Thyroid gland (tissue), 4 donors: ENCODE measurements at places on chromosomes 13 and 19.

GRCh38 chr19:22607653-22608430 lies 26.3 kb upstream of the ZNF492 start:
- no peaks in the 10 kb centered on the region for H3K27me3 ChIP-seq
- no peak overlapping the region for H3K4me3 ChIP-seq
- no peaks in the 10 kb centered on the region for H3K36me3 ChIP-seq
- no peak overlapping the region for H3K27ac ChIP-seq

- H3K27me3 ChIP-seq = no peaks in the 10 kb centered on the region
- no peak for DNase-seq
- H3K4me1 ChIP-seq = no peaks in the 10 kb centered on the region
- H3K27ac ChIP-seq = no peak overlapping the region
- no peaks in the 10 kb centered on the region for H3K36me3 ChIP-seq
Measured at GRCh38 chr13:45711951-45712350, 9.8 kb downstream of the CBY2 start.

DNA sequence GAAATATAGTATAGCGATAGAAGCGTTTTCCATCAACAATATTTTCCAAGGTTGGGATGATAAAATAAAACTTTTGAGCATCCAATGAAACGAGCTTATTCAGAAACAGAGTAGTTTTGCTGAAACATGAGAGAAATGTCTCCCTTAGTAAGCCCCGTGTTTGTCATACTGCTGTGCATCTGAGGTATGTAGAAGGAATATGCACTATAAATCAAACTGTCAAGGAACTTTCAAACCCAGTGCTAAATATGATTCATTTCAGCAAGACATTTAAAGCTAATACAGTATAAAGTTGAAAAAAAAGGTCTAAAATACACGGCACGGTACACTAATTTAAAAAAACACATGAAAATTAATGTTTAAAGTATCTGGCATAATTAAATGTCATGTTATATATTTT lies 546.2 kb downstream of the SLITRK5 start:
- no peaks in the 10 kb centered on the region for H3K27me3 ChIP-seq
- DNase-seq = no peak
- H3K27ac ChIP-seq = no peak overlapping the region
- H3K4me3 ChIP-seq = no peak overlapping the region
- H3K4me1 ChIP-seq = no peaks in the 10 kb centered on the region

DNA sequence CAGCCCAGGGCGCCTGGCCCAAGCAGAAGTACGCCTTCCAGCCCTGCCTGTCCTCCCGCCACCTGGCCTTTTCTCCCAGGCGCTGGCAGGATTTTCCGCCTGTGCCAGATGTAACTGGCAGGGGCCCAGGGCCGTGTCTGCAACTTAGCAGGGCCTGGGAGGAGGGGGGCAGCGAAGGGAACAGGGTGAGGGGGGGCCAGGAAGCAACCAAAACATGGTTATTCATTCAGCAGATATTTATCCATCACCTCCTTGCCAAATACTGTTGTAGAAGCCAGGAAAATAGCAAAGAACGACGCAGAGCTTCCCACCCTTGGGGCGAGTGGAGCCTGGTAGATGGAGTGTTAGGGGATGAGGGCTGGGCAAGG lies 5.6 kb downstream of the TLE6 start:
- peak; percentile 96 for DNase-seq
- H3K4me1 ChIP-seq = peaks cover 36% of the 10 kb centered on the region
- no peaks in the 10 kb centered on the region for H3K36me3 ChIP-seq
- H3K4me3 ChIP-seq = no peak overlapping the region
- H3K27me3 ChIP-seq = no peaks in the 10 kb centered on the region
- H3K27ac ChIP-seq = peak overlapping the region; percentile 86

DNA sequence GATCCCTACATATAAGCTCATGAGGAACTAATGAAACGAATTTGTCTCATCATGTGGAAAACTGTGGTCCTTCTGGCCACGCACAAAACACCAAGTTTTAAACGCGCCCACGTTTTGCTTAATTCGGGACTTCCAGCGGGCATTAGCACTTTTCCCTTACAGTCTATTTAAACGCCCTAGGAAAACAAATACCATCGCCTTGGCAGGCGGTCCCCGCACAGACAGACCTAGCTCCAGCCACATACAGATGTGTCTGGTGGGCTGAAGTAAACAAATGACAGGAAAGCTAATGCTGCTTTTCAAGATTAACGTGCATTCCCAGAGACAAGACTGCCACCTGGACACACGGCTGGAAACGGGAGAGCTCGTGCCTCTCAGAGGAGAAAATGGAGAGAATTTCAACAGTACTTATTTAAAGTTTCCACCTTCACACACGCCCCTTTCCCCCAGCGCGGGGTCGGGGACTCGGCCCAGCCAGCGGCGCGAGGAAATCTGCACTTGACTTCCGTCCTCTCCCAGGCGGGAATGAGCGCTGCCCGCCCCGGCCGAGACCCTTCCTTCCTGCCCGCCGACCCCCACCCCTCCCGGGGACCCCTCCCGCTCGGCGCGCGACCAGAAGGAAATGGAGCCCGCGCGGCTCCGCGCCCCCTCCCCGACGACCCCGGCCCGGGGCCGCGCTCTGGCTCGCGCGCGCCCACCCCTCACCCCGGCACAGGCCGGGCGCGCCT lies 931 bp downstream of the USP12 start:
- peak; percentile 48 for DNase-seq
- no peaks in the 10 kb centered on the region for H3K36me3 ChIP-seq
- H3K4me3 ChIP-seq = no peak overlapping the region
- H3K27ac ChIP-seq = peak overlapping the region; percentile 81

GRCh38 chr19:51123802-51124201 lies 904 bp upstream of the SIGLEC9 start:
- no peak for DNase-seq
- H3K4me3 ChIP-seq = no peak overlapping the region
- no peaks in the 10 kb centered on the region for H3K27me3 ChIP-seq
- H3K27ac ChIP-seq = no peak overlapping the region
- H3K4me1 ChIP-seq = peaks cover 6% of the 10 kb centered on the region

DNA sequence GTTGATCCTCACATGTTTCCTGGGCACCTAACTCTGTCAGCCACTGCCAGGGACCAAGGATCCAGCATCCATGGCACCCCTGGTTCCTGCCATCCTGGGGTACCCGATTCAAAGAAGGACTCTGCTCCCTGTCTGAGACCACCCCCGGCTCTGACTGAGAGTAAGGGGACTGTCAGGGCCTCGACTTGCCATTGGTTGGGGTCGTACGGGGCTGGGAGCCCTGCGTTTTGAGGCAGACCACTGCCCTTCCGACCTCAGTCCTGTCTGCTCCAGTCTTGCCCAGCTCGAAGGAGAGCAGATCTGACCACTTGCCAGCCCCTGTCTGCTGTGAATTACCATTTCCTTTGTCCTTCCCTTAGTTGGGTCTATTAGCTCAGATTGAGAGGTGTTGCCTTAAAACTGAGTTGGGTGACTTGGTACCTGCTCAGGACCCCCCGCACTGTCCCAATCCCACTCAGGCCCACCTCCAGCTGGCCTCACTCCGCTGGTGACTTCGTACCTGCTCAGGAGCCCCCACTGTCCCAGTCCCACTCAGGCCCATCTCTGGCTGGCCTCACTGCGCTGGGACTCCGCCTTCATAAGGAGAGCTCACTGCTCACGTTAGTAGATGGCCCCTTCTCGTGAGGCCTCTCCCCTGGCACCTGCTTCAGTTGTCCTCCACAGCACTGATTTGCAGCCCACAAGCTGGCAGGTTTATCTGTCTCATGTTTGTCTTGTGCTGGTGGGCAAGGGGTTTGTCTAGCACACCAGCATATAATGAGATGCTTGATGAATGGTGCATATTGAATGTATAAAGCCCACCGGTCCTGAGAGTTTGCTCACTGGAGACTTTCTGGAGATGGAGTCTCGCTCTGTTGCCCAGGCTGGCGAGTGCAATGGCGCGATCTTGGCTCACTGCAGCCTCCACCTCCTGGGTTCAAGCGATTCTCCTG lies 3.9 kb downstream of the RPL28 start:
- peaks cover 23% of the 10 kb centered on the region for H3K36me3 ChIP-seq
- DNase-seq = no peak
- H3K27ac ChIP-seq = no peak overlapping the region
- no peak overlapping the region for H3K4me3 ChIP-seq

- H3K4me3 ChIP-seq = no peak overlapping the region
- peaks cover 3% of the 10 kb centered on the region for H3K36me3 ChIP-seq
- DNase-seq = no peak
- no peaks in the 10 kb centered on the region for H3K4me1 ChIP-seq
Measured at GRCh38 chr19:40315812-40316470, 30.8 kb upstream of the AKT2 start.

DNA sequence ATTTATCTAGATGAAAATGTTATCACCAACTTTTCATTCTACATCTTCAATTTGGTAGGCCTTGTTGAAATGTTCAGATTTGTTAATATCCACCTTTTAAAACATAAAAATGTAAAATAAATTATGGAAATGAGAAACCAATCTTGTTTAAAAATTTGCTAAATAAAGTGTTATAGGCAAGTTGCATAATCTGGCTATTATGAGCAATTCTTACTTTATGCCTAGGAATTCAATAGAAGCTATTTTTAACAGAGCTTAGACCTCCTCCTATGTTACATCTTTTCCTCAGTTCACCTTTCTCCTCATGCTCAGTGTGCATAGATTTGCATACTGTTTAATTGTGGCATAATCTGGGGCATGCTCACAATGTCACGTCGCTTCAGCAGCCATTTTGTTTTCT lies 87.9 kb upstream of the POSTN start:
- H3K4me3 ChIP-seq = no peak overlapping the region
- H3K27me3 ChIP-seq = no peaks in the 10 kb centered on the region
- H3K36me3 ChIP-seq = no peaks in the 10 kb centered on the region
- DNase-seq = no peak

DNA sequence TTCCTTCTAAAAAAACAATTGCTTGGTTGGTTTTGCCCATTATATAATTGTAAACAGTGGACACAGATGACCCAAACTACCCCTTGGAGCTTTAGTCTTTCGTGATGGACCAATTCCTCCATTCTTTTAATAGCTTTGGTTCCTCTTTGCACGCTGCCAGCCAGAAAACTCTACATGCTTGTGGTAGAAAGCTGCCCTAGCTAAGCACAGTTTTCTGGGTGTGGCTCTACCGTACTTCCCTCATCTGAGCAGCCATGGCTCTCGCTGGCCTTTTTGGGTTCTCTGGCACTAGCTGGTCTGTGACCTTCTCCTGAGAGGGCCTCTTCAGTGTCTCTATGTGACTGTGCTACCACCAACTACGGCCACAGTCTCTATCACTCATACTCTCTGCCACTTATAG lies 29.9 kb upstream of the CEBPA start:
- no peak overlapping the region for H3K4me3 ChIP-seq
- no peak overlapping the region for H3K27ac ChIP-seq
- no peak for DNase-seq
- H3K4me1 ChIP-seq = no peaks in the 10 kb centered on the region
